Adrenal gland (tissue), 19 donors: ENCODE measurements at places on chromosomes 4 and X.

GRCh38 chr4:40888933-40889332 lies 139.2 kb downstream of the NSUN7 start:
- DNase-seq, result no peak

DNA sequence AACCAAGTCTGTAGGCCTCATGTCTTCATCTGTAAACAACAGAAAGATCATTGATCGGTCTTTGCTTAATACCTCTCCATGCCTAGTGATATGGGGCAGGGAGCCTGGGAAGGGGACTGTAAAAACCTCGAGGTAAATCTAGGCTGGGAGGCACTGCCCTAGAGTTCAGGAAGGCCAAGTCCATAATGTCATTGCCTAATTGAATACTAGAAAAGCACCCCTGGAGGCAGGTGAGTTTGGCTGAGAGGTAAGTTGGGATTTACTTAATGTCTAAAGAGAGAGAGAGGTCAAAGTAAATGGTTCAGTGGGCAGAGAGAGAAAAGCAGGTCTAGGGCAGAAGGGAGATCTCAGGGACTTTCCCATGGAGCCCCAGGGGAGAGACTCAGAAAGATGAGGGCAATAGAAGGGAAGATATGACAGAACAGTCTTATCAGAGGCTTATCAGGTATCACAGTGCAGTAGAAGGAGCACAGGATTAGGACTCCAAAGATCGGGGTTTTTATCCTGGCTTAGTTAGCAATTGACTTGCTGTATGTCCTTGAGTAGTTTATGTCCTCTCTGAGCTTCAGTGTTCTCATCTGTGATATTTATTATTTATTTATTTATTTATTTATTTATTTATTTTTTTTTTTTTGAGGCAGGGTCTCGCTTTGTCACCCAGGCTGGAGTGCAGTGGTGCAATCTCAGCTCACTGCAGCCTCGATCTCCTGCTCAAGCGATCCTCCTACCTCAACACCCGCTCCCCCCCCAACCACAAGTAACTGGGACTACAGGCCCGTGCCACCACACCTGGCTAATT lies 85.2 kb downstream of the SLC16A2 start:
- DNase-seq, result no peak

- DNase-seq, result no peak
These were observed 1137.0 kb downstream of the PCDH18 start for GRCh38 chr4:136395212-136395722.

DNA sequence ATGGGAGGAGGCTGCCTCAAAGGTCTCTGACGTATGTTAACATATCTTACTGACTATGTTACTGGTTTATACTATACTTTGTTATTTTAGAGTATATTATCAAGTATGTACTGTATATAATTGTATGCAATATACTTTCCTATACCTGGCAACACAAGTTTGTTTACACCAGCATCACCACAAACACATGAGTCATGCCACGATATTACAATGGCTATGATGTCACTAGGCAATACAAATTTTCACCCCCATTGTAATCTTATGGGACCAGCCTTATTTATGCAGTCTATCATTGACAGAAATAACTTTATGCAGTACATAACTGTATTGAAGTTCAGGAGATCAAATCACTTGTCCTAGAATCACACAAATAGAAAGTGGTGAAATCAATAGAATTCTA lies 329.9 kb upstream of the SLC7A11 start:
- no peak for DNase-seq

GRCh38 chrX:15299941-15300851 lies 15.2 kb downstream of the ASB11 start:
- DNase-seq, result no peak

DNA sequence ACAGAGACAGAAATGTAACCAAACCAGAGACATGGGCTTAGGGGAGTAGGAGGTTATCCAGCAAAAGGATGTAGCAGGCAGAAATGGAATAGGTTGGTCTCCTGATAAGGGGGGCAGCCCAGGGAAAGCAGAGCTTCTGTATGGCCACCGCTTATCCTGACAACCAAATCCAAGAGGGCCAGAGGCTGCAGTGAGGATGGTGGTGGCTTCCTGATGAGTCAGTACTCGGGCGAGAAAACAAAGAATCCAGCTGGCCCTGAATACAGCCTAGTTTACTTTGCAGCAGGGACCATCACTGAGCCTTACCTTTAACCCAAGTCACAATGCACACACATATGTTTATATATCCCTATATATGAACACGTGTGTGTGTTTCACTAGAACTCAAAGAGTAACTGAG lies 129.7 kb upstream of the FTHL17 start:
- DNase-seq, result no peak

DNA sequence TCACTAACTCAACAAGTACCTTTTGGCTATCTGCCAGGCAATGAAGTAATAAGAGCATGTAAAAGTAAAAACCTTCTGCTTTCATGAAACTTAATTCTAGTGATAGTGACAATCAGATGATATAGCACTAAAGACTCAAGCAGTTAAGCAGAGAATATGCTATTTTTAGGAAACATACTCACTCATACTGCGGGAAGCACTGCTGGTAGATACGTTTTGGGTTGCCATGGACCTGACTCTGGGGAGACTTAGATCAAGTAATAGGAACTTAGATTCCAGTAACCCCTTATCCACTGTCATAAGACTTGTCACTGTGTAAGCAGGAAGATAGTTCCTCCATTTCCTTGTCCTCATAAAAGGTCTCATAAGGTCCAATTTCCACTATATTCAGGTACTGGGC lies 386.3 kb downstream of the DMD start:
- DNase-seq, result no peak
